ENCODE measurements at places on chromosomes 4 and X. TPM values are rescaled to one million over a fixed set of nuclear protein-coding genes. Genes with fewer than 3 reads are reported as not detected.

DNA sequence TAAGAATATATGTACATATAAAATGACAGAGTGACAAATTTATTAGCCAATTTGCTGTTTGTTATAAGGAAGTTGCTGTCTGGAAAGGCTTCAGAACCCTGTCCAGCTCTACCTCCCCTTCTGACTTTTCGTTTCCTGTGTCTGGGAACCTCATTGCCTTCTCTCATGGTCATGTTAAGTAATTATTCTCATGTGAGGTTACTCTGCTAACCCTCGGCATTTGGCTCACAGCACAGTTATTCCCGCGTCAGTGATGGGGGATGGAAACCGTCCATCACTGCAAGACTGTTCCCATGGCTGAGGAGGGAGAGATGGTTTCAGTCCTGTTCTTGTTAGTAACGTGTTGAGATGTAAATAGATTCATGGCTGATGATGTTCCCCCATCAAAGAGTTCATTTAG lies 11.9 kb downstream of the EDNRA start:
- H3K27ac ChIP-seq, result no peak overlapping the region
- peak; percentile 91 for DNase-seq
- H3K4me1 ChIP-seq, result peaks cover 32% of the 10 kb centered on the region
- no peaks in the 10 kb centered on the region for H3K36me3 ChIP-seq
- H3K4me3 ChIP-seq, result no peak overlapping the region
- no peaks in the 10 kb centered on the region for H3K27me3 ChIP-seq

- H3K4me3 ChIP-seq, result no peak overlapping the region
- no peaks in the 10 kb centered on the region for H3K27me3 ChIP-seq
- H3K36me3 ChIP-seq, result no peaks in the 10 kb centered on the region
- no peak for DNase-seq
- H3K4me1 ChIP-seq, result no peaks in the 10 kb centered on the region
- H3K27ac ChIP-seq, result no peak overlapping the region
Observed at GRCh38 chr4:130736436-130737185, 1640.7 kb downstream of the C4orf33 start.

DNA sequence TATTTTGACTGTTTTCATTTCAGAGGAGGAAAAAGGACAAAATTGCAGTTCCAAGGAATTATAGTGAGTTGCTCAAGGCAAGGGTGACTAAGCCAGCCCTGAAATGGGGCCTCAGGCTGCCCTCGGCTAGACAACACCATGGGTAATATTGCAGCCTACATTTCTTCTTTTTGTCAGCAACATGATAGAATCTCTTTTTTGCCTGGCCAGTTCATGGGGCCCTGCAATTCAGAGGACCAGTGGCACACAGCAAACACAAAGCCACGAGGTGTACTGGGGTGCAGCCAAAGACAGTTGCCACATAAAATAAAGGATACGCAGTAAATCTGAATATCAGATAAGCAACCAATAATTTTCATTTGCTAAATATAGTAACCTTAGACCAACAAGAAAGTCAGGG lies 41.8 kb downstream of the RBM47 start:
- H3K27me3 ChIP-seq, result no peaks in the 10 kb centered on the region
- H3K4me1 ChIP-seq, result no peaks in the 10 kb centered on the region
- H3K27ac ChIP-seq, result no peak overlapping the region
- no peaks in the 10 kb centered on the region for H3K36me3 ChIP-seq
- no peak for DNase-seq
- no peak overlapping the region for H3K4me3 ChIP-seq

GRCh38 chrX:6968231-6968630 lies 179.3 kb upstream of the STS start:
- no peaks in the 10 kb centered on the region for H3K27me3 ChIP-seq
- no peaks in the 10 kb centered on the region for H3K4me1 ChIP-seq
- DNase-seq, result no peak

DNA sequence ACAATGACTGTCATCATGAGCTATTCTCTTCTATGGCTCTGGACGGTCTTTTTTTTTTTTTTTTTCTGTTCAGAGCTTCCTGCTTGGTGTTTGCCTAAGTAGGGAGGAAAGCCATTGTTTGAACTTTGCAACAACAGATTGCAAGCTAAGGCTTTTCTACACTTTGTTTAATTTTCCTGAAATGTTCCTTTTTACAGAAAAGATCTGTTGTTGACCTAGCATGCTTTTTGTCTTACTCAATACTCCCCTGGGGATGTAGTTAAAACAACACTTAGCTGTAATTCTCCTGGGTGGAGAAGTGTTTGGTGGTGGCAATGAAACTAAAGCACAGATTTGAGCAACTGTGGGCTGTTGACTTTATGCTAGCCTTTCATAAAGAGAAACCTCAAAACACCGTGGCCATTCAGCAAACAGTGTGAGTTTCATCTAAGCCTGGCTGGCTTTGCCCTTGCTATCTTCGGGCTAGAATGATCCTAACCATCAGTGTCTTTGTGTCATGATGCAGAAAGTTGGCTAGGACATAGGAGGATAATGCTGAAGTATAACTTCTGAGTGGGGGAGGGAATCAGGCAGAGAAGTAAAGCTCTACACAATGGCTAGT lies 110.5 kb downstream of the ANXA3 start:
- peaks cover 3% of the 10 kb centered on the region for H3K4me1 ChIP-seq
- no peak overlapping the region for H3K4me3 ChIP-seq
- DNase-seq, result no peak
- H3K27ac ChIP-seq, result no peak overlapping the region
- H3K27me3 ChIP-seq, result no peaks in the 10 kb centered on the region

GRCh38 chr4:99054428-99054994 lies 34.1 kb downstream of the ADH5 start:
- H3K27ac ChIP-seq, result no peak overlapping the region
- H3K36me3 ChIP-seq, result peaks cover 25% of the 10 kb centered on the region
- no peaks in the 10 kb centered on the region for H3K27me3 ChIP-seq
- peak; percentile 23 for DNase-seq
- no peak overlapping the region for H3K4me3 ChIP-seq

GRCh38 chr4:186260504-186261448 lies 5.2 kb upstream of the F11 start:
- DNase-seq, result no peak
- no peak overlapping the region for H3K4me3 ChIP-seq
- H3K27me3 ChIP-seq, result no peaks in the 10 kb centered on the region
- H3K4me1 ChIP-seq, result no peaks in the 10 kb centered on the region
- no peak overlapping the region for H3K27ac ChIP-seq

DNA sequence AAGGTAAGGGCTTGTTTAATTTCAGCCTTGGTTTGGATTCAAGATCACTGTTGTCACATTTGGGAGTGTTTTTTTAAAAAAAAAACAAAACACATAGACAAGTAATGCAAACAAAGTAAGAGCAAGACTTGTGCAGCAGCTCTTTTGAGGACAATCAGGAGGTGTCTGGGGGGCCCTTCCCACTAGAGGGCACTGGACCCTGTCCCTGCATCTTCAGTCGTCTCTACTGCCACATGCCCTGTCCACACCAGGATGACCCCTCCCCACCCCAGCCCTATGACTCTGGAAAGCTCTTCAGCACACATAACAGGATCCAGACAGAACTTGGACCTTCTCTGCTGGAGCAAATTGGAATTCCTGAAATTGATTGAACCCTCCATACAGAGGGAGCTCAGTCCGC lies 71.0 kb downstream of the USP46 start:
- H3K4me1 ChIP-seq, result no peaks in the 10 kb centered on the region
- no peak overlapping the region for H3K27ac ChIP-seq
- no peak overlapping the region for H3K4me3 ChIP-seq
- no peaks in the 10 kb centered on the region for H3K27me3 ChIP-seq
- H3K36me3 ChIP-seq, result no peaks in the 10 kb centered on the region
- DNase-seq, result peak; percentile 29

GRCh38 chr4:153512952-153513500 lies 46.9 kb downstream of the TMEM131L start:
- no peaks in the 10 kb centered on the region for H3K27me3 ChIP-seq
- no peaks in the 10 kb centered on the region for H3K4me1 ChIP-seq
- H3K27ac ChIP-seq, result no peak overlapping the region
- no peak for DNase-seq
- no peak overlapping the region for H3K4me3 ChIP-seq
- H3K36me3 ChIP-seq, result peaks cover 2% of the 10 kb centered on the region

- no peaks in the 10 kb centered on the region for H3K36me3 ChIP-seq
- H3K4me3 ChIP-seq, result no peak overlapping the region
- H3K27me3 ChIP-seq, result no peaks in the 10 kb centered on the region
- DNase-seq, result no peak
- H3K27ac ChIP-seq, result no peak overlapping the region
Observed at GRCh38 chr4:121653986-121654385, 42.8 kb downstream of the ANXA5 start.

GRCh38 chrX:111372086-111372485 lies 39.9 kb downstream of the DCX start:
- H3K4me3 ChIP-seq, result no peak overlapping the region
- no peaks in the 10 kb centered on the region for H3K4me1 ChIP-seq
- H3K27ac ChIP-seq, result no peak overlapping the region
- DNase-seq, result no peak
- peaks cover 35% of the 10 kb centered on the region for H3K27me3 ChIP-seq
- no peaks in the 10 kb centered on the region for H3K36me3 ChIP-seq

VCX3A gene
- 0.08 TPM for polyA plus RNA-seq

OTUD6A gene
- polyA plus RNA-seq, result not detected

N4BP2 gene
- 2.4 TPM for polyA plus RNA-seq

ADAD1 gene
- not detected for polyA plus RNA-seq

PNMA6F gene
- not detected for polyA plus RNA-seq

RFC1 gene
- polyA plus RNA-seq, result 11.0 TPM
